ENCODE measurements at places on chromosomes 13 and 19.
A peak's percentile ranks its signal among the peaks of the same experiment; 100 is the strongest.

- no peak for DNase-seq
Observed at GRCh38 chr19:6576869-6577475, 14.0 kb downstream of the CD70 start.

DNA sequence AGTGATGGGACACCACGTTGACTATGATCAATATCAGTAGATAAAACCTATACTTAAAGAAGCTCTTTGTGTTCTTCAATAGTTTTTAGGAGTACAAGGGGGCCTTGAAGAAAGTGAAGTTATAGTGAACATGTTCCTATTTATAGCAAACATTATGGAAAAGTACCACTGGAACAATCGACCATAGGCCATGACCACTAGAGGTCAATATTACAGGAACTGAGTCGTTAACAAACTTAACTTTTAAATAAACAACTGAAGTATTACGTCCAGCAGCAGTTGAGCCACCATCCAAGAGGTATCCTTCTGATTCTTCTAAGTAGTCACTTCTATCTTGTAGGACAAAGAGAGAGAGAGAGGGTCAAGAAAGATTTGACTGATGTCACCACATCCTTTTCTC lies 391.0 kb upstream of the SLITRK5 start:
- DNase-seq = no peak

DNA sequence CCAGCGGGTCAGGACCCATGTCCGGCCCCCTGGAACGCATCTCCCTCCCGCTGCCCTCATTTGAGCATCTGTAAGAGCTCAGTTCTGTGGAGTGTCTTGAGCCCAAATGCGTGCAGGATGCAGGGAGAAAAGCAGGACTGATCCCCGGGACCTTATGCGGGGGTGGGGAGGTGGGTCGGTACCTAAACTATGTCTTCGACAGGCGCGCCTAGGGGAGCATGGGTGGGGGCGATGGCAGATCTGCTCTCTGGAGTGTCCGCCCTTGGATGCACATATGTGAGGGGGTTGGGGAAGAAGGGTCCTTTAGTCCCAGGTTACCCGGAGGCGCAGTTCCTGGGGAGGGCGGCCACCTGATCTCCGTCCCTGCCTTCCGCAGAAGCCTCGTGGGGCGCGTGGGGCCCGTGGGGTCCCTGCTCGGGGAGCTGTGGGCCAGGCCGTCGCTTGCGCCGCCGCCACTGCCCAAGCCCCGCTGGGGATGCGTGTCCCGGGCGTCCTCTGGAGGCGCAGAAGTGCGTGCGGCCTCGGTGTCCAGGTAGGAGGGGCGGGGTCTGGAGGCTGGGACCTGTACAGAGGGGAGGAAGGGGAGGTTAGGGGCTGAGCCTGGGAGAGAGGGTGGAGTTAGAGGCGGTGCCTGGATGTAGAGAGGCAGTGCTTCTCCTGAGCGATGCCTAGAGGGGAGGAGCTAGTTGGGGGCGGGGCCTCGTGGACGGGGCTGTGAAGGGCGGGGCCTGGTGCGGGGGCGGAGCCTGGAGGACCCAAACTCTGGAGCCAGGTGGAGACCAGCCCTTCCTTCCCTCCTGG lies 2.9 kb downstream of the CILP2 start:
- DNase-seq = no peak

GRCh38 chr13:107339209-107339608 lies 771.3 kb upstream of the ARGLU1 start:
- no peak for DNase-seq

- no peak for DNase-seq
Observed at GRCh38 chr13:95642028-95642621, 2.4 kb downstream of the DZIP1 start.

- DNase-seq = peak; percentile 87
Observed at GRCh38 chr13:77329133-77329910, 2.4 kb upstream of the MYCBP2 start.

GRCh38 chr13:98447881-98448641 lies 128.8 kb downstream of the STK24 start:
- DNase-seq = peak; percentile 49

All from nucleus accumbens (tissue), 56 donors.